ENCODE measurements at places on chromosomes 5 and 9.

GRCh38 chr5:167902298-167902697 lies 389.1 kb upstream of the WWC1 start:
- DNase-seq = no peak

GRCh38 chr5:68033961-68034571 lies 181.5 kb upstream of the PIK3R1 start:
- no peak for DNase-seq

DNA sequence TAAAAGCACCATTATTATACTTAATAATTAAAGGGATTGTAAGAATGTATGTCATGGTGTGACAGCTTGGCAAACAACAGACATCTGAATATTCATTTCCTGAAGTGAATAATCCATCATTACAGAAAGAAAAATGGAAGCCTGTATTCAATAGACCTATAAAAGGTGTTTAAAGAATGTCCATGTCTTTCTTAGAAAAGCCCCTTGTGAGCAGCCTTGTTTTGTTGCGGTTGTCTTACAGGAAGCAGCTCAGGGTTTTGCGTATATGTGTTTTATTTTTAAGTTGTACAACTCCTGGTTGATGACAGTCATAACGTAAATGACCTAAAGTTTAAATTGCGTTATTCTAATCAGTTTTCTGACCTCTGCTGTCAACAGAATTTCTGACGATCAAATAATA lies 53.8 kb downstream of the CAST start:
- DNase-seq = no peak

- no peak for DNase-seq
Measured at GRCh38 chr5:144356489-144356888, 185.8 kb downstream of the KCTD16 start.

GRCh38 chr9:112670991-112671625 lies 46.8 kb downstream of the INIP start:
- no peak for DNase-seq

- DNase-seq = no peak
Measured at GRCh38 chr9:109181284-109181683, 14.2 kb upstream of the FRRS1L start.

- DNase-seq = no peak
Measured at GRCh38 chr5:135069016-135069770, 35.2 kb upstream of the PITX1 start.

DNA sequence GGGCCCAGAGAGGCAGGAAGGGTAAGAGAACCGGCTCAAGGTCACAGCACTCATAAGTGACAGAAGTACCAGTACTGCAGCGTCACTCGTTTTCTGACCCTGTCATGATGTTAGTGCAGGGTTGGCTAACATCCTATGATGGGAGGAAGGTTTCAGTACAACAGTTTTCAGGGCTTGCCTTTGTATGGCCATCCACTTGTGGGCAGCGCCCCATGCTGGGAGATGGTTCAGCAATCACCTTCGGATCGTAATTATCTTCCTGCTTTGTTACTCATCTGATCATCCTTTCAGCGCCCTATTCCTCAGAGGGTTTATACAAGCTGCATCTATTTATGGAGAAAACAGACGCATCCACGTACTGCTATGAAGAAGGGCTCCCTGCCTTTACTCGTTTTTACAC lies 2.4 kb downstream of the MAP1B start:
- no peak for DNase-seq

DNA sequence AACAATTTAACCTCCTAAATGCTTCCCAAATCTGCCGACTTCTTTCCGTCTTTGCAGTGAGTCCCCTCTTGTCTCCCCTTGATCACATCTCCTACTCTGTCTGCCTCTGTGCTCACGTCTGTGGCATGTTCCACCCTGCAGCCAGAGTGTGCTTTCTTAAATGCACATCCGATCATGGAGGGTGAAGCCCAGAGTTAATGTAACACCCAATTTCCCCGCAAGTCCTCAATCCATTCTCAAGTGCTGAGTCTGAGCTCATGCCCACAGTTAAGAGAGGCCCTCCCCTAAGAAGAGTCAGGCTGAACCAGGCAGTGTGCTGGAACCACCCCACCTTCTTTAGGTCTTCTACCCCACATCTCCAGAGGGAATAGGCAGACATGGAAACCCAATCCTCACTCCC lies 164.8 kb downstream of the EPB41L4A start:
- no peak for DNase-seq

DNA sequence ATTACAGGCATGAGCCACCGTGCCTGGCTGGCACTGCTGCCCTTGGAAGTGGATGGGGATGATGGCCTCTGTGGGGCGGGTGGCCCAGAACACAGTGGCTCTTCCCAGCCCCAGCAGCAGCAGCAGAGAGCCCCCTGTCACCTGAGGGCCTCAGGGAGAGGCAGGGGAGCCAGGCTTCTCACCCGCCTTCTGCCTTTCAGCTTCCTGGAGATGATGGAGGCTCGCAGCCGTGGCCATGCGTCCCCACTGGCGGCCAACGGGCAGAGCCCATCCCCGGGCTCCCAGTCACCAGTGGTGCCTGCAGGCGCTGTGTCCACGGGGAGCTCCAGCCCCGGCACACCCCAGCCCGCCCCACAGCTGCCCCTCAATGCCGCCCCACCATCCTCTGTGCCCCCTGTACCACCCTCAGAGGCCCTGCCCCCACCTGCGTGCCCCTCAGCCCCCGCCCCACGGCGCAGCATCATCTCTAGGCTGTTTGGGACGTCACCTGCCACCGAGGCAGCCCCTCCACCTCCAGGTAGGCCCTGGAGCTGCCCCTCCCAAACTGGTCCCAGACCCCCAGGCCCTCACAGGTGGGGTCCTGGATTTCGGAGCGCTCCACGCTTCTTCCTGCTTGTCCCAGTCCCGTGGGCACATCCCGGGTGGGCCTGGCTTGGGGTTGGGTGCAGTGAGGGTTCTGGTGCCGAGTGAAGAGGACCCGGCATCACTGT lies 5.0 kb upstream of the AJM1 start:
- DNase-seq = no peak

- DNase-seq = no peak
Measured at GRCh38 chr9:97880336-97880735, 27.3 kb downstream of the FOXE1 start.

GRCh38 chr9:86749161-86749893 lies 198.0 kb downstream of the GAS1 start:
- no peak for DNase-seq

GRCh38 chr5:168217497-168217896 lies 73.9 kb upstream of the WWC1 start:
- no peak for DNase-seq

DNA sequence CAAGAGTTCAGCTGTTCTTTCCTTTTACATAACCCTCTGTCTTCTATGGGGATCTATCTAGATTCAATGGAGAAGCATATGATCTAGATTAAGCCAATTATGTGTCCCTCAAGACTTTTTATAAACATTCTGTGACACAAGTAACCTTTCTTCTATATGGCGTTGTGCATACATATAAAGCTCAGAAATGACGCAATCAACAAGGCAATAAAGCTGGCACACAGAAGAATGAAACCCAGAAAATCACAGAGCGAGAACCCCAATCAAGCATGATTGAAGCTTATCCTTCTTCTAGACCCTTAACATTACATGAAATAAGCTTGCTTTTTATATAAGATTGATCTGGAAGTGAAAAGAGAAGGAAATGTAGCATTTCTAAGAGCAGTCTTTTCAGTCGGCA lies 178.9 kb downstream of the DMRTA1 start:
- DNase-seq = no peak

DNA sequence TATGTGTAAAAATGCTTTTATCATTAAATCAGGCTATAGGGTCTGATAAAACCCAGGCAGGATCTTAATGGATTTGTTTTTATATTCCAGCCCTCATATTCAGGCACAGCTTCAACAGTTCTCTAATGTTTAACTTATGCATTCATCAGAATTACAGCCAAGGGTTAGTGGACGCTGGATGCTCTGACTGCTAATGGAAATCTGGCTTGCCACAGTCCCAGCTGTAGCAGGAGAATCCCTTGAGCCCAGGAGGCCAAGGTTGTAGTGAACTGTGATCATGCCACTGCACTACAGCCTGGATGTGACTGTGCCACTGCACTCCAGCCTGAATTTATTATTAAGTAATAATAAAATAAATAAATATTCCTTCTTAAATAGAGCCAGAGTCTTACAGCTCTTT lies 98.0 kb downstream of the SLC25A46 start:
- no peak for DNase-seq

GRCh38 chr5:8628521-8628920 lies 759.6 kb downstream of the MTRR start:
- no peak for DNase-seq

DNA sequence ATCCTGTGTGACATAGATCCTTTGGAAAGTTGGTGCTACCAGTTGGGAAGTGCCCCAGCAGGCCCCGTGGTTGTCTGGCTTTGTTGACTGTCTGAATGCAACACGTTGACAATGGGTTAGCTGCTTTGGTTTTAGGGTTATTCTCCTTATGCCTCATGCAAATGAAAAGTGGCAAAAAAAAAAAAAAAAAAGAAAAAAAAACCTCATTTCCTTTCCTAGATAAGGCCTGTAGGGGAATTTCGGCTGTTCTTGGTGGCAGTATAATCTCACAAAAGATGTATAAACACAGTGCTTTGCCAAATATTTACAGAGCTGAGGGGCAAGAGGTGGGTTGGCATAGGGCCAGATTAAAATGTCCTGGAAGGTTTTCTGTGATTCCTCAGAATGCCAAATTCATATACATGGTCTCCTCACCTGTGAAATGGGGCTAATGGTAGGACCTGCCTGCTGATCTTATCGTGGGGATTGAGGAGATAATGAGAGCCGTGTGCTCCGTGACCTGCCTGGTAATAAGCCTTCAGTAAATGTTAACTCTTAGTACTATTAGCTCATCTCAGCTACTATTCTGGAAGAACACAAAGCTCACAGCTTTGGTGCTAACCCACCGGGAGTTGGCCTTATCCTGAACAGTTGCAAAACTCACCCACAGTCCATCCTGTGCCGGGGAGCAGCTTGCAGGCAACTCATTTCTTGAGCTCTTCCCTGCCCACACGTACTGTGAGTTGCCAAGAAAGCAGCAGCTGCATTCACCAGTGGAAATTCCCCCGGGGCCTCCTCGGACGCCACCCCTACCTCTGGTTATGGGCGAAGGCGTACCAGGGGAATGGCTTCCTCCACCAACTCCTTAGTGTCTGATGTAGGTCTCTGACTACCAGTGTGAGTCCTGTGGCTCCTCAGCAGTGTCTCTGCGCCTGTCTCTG lies 220.3 kb downstream of the NR3C1 start:
- DNase-seq = no peak

GRCh38 chr9:103301051-103301450 lies 305.9 kb downstream of the CYLC2 start:
- no peak for DNase-seq

DNA sequence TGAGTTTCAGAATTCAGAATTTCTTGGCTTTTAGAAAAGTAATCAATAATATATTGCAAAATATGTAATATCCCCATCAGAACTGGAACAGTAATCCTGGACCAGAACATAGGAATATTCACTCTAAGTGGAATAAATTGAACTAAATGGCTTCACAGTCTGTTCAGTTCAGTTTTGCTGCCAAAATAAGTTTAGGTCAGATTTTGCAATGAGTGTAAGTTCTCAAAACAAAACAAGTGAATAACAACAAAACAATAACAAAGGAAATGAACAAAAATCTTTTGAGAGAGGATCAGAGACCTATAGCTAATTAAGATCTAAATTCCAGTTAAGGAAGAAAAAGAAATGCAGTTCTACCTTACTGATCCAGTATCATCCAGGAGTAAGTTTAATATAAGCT lies 9.3 kb downstream of the PTGER4 start:
- no peak for DNase-seq

DNA sequence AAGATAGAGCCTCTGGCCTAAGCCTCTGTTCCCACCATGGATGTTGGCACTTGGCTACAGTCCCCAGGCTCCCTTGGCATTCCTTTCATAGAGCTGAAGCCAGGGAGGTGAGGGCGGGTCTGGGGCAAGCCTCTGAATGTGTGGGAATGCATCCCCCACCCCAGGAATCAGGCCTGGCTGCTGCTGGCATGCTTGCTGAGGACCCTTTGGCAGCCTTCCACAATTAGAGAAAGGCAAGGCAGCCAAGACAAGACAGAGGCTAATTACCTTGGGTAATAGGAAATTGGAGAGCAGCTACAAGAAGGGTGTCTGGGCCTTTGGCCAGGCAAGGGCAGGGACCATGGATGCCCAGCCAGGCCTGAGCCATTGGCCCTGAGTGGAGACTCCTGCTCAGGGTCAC lies 204.4 kb upstream of the TRIM32 start:
- DNase-seq = no peak

DNA sequence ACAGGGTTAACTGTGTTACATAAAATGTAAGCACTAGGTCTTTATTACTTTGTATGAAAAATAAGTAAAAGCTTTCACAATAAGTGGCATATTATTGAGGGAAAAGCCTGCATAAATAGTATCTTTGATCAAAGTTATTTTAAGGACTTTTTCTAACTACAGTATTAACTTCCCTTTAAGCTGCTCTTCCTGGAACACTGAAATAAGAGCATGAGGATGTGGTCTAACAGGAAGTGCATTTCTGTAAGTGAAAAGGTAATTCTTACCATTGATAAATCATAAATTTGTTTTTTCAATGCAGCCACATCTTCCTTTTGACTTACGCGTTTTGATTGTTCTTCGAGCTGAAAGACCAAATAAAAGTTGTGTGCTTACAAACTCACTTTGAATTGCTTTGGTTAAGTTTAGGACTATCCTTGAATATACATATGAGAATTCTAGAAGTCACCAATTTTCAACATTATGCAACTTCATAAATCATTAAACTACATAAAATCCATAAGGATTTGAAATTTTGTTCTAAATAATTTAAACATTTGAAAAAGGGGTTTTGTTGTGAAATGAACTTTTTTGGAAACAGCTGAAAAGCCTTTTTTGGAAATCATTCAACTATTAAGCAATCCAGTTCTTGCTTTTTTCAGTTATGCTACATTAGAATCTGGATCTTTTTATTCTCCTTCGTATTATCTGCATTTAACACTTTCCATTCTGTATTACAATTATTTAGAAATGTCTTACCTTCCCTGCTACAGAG lies 50.6 kb downstream of the RASEF start:
- DNase-seq = no peak

DNA sequence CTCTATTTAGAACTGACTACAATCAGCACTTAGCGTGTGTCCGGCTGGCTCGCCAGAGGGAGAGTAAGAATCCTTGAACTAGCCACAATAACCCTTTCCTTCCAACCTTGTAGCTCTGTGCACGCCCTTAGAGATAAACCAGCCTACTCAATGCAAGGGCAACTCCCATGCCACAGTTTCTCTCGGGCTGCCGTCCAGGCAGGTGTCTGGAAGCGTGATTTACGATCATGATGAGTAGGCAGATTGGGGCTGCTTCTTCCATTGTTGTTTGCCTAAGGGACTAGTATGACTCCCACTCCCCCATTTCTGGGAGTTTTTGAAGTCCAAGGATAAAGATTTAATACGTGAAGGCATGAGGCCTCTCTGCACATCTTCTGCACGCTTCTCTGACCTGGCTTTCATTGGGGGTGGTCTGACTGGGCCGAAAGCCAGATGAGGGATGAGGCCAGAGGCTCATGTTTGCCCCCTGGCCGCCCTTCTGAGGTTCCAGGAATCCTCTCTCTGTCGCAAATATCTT lies 134.0 kb upstream of the MYO10 start:
- DNase-seq = peak; percentile 20

DNA sequence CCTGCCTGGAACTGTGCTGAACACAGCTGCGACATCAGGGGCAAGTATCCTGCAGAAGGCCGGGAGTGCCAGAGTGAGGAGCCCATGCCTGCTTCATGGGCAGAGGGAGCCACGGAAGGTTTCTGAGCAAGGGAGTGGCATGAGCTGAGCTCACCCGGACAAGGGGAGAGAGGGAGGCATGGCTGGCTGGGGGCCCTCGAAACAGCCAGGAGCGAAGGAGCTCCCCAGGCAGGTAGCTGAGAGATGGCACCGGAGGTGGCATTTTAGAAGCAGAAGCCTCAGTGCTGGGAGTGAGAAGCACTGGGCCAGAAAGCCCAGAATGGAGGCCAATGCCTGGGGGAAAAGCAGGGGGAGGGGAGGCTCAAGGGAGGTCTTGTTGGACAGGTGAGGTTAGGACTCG lies 56.9 kb upstream of the SARDH start:
- no peak for DNase-seq

All from kidney capillary endothelial cell (primary cell).